Central memory CD8-positive, alpha-beta T cell (primary cell): ENCODE measurements at places on chromosomes 5 and 9.
A peak's percentile ranks its signal among the peaks of the same experiment; 100 is the strongest.

GRCh38 chr5:97534166-97534565 lies 351.1 kb upstream of the RIOK2 start:
- no peaks in the 10 kb centered on the region for H3K27me3 ChIP-seq
- H3K4me3 ChIP-seq = no peak overlapping the region
- no peaks in the 10 kb centered on the region for H3K4me1 ChIP-seq
- no peak overlapping the region for H3K27ac ChIP-seq

- H3K27me3 ChIP-seq = no peaks in the 10 kb centered on the region
- DNase-seq = no peak
- H3K4me1 ChIP-seq = no peaks in the 10 kb centered on the region
- no peak overlapping the region for H3K27ac ChIP-seq
Measured at GRCh38 chr5:58300346-58300895, 159.5 kb downstream of the PLK2 start.

- peaks cover 20% of the 10 kb centered on the region for H3K36me3 ChIP-seq
- H3K27ac ChIP-seq = peak overlapping the region; percentile 91
- no peaks in the 10 kb centered on the region for H3K27me3 ChIP-seq
- H3K4me3 ChIP-seq = peak overlapping the region; percentile 84
- H3K4me1 ChIP-seq = peaks cover 84% of the 10 kb centered on the region
- peak; percentile 31 for DNase-seq
Measured at GRCh38 chr9:131410044-131410491, 16.2 kb downstream of the PRRC2B start.

DNA sequence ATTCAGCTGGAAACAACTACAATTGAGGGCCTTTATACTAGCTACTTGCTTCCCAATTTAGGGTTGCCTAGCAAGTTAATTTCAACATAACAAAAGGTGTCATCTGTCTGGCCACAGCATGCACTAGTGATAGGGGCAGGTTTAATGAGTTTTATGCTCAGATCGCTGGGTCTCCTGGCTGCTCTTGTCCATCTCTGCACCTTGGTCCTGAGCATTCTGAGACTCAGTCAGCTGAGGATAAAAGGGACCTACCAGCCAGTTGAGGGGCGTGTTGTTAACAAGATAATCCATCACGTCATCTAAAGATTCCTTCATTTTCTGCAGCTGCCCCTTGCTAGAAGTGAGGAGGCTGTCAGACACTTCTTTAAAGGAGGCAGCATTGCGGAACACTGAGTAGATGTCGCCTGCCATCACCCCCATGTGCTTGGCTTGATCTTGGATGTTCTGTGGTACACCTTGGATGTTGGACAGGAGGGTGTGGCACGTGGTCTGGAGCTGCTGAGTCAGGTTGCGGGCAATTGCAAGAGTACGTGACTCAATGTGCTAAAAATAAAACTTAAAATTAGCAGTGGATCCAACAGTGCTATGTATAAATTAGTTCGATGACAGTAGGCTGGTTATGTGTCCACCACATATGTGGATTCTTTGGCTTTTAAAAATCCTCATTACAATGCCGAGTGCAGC lies 11.0 kb downstream of the PLIN2 start:
- no peaks in the 10 kb centered on the region for H3K27me3 ChIP-seq
- DNase-seq = no peak
- H3K4me1 ChIP-seq = no peaks in the 10 kb centered on the region
- peaks cover 49% of the 10 kb centered on the region for H3K36me3 ChIP-seq
- H3K4me3 ChIP-seq = no peak overlapping the region

- H3K27ac ChIP-seq = no peak overlapping the region
- no peak for DNase-seq
- no peaks in the 10 kb centered on the region for H3K27me3 ChIP-seq
Measured at GRCh38 chr5:172821340-172821985, 12.6 kb upstream of the ERGIC1 start.

DNA sequence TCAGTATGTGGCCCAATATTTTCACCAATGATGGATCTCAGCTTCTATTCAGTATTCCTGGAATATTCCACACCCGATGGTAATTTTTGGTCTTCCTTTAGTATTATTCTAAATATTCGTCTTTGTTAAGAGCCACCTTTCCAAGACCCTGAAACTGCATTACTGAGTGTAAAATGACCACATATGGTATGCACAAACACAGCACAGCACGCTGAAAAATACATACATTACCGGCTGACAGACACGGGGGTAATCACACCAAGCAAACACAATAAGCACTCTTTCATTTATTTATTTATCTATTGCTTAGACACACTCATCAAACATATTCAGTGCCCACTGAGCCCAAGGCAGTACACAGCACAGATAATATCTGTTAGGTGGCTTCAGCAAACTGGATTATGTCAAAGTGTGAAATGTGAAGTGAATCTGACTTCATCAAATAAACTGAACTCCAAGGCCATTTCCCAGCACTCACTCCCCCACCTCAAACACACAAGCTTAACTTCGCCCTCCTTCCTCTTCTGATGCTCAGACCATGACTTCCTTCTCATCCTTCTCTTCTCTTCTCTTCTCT lies 1637.8 kb upstream of the C9orf72 start:
- no peaks in the 10 kb centered on the region for H3K36me3 ChIP-seq
- H3K27me3 ChIP-seq = peaks cover 43% of the 10 kb centered on the region
- H3K27ac ChIP-seq = no peak overlapping the region

GRCh38 chr5:102018690-102019089 lies 277.4 kb downstream of the SLCO4C1 start:
- H3K27ac ChIP-seq = no peak overlapping the region
- no peak for DNase-seq
- H3K27me3 ChIP-seq = no peaks in the 10 kb centered on the region
- no peaks in the 10 kb centered on the region for H3K4me1 ChIP-seq
- no peaks in the 10 kb centered on the region for H3K36me3 ChIP-seq

- no peak for DNase-seq
- no peaks in the 10 kb centered on the region for H3K27me3 ChIP-seq
- H3K27ac ChIP-seq = no peak overlapping the region
- no peak overlapping the region for H3K4me3 ChIP-seq
Measured at GRCh38 chr5:44454002-44454401, 64.8 kb upstream of the FGF10 start.

GRCh38 chr5:92939428-92939827 lies 641.6 kb downstream of the NR2F1-AS1 start:
- no peak overlapping the region for H3K27ac ChIP-seq
- no peaks in the 10 kb centered on the region for H3K36me3 ChIP-seq
- DNase-seq = no peak
- H3K27me3 ChIP-seq = no peaks in the 10 kb centered on the region

GRCh38 chr9:71638627-71639026 lies 129.7 kb downstream of the CEMIP2 start:
- H3K4me3 ChIP-seq = peak overlapping the region; percentile 62
- H3K36me3 ChIP-seq = peaks cover 2% of the 10 kb centered on the region
- H3K4me1 ChIP-seq = peaks cover 25% of the 10 kb centered on the region
- H3K27me3 ChIP-seq = no peaks in the 10 kb centered on the region
- no peak for DNase-seq
- no peak overlapping the region for H3K27ac ChIP-seq

DNA sequence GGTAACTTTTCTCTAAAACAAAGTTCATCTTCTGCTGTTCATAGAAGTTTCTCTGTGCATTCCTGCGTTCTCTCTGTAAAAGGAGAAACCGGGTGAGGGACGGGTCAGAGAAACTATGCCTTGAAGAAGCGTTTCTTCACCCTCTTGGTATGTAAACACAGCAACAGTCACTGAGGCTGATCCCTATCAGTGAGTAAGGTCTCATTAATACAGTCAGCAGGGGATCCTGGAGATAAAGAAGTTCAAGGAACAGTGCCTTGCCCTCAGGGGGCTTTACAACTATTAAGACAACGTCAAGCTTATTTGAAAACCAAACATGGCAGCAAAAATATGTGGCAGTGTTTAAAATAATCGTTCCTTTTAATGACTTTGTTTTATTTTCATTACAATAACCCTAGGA lies 202.9 kb upstream of the IL12B start:
- H3K4me3 ChIP-seq = no peak overlapping the region
- H3K4me1 ChIP-seq = no peaks in the 10 kb centered on the region
- no peaks in the 10 kb centered on the region for H3K36me3 ChIP-seq
- H3K27ac ChIP-seq = no peak overlapping the region
- no peak for DNase-seq
- no peaks in the 10 kb centered on the region for H3K27me3 ChIP-seq

DNA sequence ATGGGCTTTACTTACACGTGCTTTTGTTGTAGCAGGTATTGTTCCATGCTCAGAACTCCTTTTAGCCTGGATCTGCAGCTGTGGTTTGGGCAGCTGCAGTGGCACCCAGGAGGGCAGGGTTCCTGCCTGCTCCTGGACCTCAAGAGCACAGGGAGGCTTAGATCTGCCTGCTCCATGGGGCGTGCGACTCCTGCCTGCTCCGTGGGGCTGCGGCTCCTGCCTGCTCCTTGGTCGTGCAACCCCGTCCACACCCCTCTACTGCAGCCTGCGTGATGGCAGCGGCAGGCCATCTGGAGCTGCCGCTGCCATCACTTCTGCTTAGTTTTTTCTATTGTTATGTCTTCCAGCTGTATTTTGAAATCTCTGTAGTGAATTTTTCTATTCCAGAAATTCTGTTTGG lies 11.7 kb upstream of the UGT3A2 start:
- DNase-seq = no peak
- no peaks in the 10 kb centered on the region for H3K36me3 ChIP-seq
- peaks cover 61% of the 10 kb centered on the region for H3K27me3 ChIP-seq
- no peaks in the 10 kb centered on the region for H3K4me1 ChIP-seq
- no peak overlapping the region for H3K4me3 ChIP-seq

DNA sequence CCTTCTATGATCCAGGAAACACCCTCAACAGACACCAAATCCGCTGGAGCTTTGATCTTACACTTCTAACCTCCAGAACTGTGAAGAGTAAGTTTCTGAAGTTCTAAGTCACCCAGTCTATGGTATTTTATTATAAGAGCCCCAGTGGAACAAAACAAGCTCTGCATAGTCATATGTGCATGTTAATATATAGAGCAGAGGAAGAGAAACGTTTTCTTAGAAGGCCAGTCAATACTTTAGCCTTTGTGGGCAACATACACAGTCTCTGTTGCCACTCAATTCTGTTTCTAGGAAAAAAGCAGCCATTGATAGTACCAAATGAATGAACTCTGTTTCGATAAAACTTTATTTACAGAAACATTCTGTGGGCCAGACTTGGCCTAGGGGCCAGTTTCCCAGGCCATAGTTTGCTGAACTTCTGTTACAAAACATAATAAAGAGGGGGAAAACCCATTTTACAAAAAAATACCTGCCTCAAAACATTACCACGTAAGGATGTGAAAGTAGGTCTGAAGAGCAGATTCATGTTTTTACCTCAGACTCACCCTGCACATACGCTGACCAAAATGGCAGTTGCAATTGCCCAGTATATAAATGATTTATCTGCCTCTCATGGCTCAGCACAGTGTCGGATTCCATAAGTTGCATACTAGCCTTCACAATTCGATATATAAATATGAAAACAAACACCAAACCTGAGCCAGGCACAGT lies 350.5 kb downstream of the SLIT3 start:
- H3K27me3 ChIP-seq = peaks cover 22% of the 10 kb centered on the region
- DNase-seq = no peak
- no peak overlapping the region for H3K27ac ChIP-seq
- no peaks in the 10 kb centered on the region for H3K36me3 ChIP-seq

- H3K4me3 ChIP-seq = no peak overlapping the region
- peaks cover 52% of the 10 kb centered on the region for H3K27me3 ChIP-seq
- DNase-seq = no peak
- H3K4me1 ChIP-seq = no peaks in the 10 kb centered on the region
Measured at GRCh38 chr9:136192289-136193126, 12.4 kb downstream of the LHX3 start.
